ENCODE measurements at places on chromosomes 1 and 21.

DNA sequence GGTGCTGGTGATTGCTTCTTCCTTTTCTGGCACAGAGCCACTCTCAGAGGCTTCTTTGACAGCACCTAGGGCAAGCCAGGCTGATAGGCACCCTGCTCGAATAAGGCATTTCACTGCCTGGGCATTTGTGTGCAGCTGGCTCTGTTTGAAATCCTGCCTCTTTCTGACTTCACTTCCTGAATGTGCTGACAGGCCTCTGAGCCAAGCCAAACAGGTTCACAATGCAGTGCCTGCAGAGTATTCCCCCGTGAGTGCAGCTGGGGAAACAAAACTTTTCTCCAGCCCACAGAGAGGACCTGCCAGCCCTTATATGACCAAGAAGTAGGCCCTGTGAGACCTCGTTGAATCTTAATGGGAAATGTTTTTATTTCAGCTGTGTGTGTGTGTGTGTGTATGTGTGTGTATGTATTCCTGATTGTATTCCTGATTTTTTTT lies 10.4 kb downstream of the JUN start:
- peak; percentile 35 for DNase-seq

DNA sequence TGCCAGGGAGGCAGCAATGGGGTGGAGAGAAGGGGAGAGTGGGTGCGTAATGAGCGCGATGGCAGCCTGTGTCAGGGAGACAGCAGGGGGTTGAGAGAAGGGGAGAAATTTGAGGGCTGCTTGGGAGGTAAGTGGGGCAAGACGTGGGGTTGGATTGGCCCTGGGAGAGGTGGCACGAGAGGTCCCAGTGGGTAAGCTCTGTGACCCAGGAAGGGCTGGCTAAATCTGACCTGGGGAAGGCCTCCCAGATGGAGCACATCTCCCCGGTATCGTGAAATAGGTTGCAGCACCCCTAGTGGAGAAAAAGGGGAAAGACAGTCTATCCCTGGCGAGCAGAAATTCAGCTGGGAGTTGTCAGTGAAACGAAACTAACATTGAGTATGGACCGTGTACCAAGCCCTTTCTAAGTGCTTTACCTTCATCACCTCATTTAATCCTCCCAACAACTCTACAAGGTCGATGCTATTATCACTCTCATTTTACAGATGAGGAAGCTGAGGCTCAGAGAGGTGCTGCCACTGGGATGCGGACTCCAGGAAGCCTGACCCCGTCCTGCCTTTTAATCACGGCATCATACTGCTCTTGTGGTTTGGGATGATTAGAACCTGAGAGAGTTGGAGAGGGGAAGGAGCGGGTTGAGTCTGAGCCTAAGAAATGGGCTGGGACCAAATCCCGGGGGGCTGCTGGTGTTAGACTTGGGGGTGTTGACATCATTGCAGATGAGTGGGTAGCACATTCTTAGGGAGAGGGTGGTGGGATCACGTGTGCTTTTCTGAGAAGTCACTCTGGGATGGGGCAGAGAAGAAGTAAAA lies 56.6 kb upstream of the RPL11 start:
- DNase-seq: peak; percentile 69

DNA sequence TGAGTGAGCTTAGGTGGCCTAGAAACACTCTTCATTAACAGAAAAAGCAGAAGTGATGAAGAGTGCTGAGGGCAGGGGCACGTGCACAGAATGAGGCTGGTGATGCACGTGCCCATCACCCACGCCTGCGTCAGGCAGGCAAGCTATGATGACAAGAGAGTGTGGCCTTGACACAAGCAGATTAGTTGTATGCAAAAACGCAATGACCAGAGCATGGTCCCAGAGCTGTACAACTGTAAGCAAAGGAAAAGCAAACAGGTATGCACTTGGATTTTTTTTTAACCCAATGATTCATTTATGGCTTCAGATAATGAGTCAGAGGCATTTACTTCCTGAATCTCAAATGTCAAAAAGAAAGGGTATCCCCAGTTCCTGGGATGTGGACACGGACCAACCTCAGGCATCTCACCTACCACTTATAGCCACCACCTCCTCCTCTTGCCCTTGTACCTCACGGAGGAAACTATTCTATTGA lies 9.1 kb upstream of the TMEM61 start:
- no peak for DNase-seq

- DNase-seq: no peak
Measured at GRCh38 chr1:223125766-223126165, 17.3 kb downstream of the TLR5 start.

- no peak for DNase-seq
Measured at GRCh38 chr1:245788269-245788668, 633.5 kb downstream of the KIF26B start.

GRCh38 chr1:27567146-27567526 lies 36.8 kb downstream of the AHDC1 start:
- DNase-seq: no peak

GRCh38 chr1:61490924-61491323 lies 234.0 kb downstream of the TM2D1 start:
- no peak for DNase-seq

DNA sequence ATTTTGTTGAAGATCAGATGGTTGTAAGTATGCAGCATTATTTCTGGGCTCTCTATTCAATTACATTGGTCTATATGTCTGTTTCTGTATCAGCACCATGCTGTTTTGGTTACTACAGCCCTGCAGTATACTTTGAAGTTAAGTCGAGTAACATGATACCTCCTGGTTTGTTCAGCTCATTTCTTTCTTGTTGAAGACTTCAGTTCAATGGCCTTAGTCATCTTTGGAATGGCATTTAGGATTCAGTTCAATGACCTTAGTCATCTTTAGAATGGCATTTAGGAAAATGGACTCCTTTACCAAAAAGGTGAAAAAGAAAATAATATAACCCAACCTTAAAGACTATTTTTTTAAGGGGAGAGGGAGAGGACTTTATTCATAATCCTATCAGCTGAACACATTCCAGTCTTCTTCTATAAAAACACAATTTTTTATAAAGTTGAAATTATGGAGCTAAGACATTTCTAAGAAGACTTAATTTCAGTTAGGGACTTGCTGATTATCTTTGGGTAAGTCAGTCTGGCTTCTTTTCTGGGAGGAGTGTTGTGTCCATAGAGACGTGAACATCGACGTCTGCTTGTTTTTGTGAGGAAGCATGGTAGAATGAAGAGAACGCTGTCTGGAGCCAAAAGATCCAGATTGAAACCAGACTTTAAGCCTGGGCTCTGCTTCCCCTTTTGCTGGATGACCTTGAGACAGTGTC lies 48.3 kb downstream of the DDR2 start:
- DNase-seq: no peak

- no peak for DNase-seq
Measured at GRCh38 chr1:164510435-164510834, 48.5 kb upstream of the PBX1 start.

- no peak for DNase-seq
Measured at GRCh38 chr1:86596741-86597290, 49.9 kb downstream of the CLCA4 start.

- DNase-seq: no peak
Measured at GRCh38 chr1:160740133-160740688, 1.2 kb downstream of the SLAMF7 start.

DNA sequence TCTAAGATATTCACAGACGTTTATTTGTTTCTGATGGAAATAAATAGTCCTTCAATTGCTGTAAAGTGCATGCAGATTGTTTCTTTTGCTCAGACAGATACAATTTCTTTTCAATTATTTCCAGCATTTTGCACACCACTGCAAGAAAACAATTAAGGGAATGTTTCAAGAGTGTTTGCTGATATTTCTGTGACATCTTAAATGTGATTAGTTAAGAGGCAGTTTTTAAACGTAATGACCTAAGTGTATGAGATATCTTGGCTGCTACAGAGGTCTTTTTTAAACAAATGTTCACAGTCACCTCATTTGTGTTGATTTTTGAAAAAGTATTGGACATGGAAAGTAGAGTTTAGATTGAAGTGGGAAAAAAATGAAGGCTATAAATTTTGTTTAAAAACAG lies 262.3 kb upstream of the BRINP3 start:
- no peak for DNase-seq

DNA sequence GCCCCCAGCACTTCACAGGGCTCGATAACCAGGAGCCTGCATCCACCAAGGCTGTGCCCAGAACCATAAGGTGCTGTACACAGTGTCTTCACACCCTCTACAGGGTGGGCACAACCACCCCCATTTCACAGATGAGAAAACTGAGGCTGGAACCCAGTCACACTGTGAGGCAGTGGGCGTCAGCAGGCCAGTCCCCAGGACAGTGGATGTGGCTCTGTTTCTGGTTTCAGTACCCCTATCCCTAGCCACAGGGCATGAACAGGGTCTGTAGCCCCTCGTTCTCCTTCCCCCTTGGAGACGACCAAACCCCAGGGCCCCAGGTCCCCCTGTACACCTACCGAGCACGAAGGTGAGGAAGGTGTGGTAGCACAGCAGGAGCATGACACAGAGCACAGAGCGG lies 27.6 kb downstream of the TTC39A start:
- DNase-seq: no peak

- DNase-seq: no peak
Measured at GRCh38 chr1:32626176-32626575, 24.2 kb downstream of the ZBTB8OS start.

- peak; percentile 69 for DNase-seq
Measured at GRCh38 chr1:17335821-17336710, 28.1 kb downstream of the PADI4 start.

DNA sequence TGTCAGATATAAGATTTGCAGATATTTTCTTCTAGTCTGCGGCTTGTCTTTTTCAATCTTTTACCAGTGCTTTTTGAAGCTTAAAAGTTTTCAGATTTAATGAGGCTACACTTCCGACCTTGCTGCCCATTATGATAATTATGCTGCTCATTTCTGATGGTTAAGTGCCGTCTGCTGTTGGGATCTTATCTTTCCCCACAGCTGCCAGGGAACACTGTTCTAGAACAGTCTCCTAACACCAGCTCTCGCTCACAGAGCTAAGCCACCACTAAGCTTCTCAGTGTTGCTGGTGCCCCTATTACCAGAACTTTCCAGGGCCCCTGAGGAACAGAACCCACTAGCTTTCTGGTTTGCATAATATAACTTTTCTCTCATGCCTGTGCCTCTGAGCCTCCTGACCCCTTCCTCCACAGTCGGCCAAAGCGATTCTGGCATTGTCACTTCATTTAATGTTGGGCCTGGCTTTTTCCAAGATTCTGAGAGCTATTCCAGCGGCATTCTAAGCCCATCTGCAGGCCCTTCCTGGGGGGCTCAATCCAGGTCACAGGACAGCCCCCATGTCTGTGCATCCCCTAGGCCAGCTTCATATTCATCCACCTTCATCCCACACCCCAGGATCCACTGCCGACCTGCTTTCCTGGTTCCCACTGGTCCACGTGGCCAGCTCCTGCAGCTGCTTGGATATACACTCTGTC lies 237.0 kb downstream of the PTPRU start:
- DNase-seq: no peak

GRCh38 chr1:7528386-7529198 lies 242.5 kb upstream of the VAMP3 start:
- DNase-seq: no peak

DNA sequence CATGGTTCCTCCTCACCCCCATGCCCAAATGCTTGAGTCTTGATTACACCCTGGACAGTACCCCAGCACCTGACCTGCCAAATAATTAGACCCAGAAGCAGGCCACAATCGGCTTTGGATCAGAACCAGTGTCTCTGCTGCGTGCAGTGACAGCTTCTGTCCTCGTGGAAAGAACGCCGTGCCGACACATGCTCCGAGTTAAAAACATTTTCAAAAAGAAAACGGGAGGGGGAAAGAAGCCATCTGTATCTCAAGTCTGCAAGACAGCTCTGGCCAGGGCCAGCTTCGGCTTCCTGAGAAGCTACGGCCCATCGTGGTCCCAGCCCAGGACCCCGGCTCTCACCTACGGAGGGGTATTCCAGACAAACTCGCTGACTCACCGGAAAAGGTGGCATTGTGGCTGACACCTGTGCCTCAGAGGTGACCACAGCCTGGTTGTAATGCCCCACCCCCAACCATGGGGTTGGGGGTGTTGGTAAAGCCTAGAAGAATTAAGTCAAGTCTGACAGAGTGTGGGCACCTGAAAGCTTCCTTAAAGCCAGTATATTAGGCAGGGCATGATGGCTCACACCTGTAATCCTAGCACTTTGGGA lies 25.8 kb downstream of the SSBP3 start:
- no peak for DNase-seq

GRCh38 chr1:78408810-78409209 lies 82.0 kb upstream of the PTGFR start:
- no peak for DNase-seq

GRCh38 chr1:216461466-216461865 lies 38.2 kb upstream of the USH2A start:
- no peak for DNase-seq

- DNase-seq: no peak
Measured at GRCh38 chr1:216702170-216702569, 21.1 kb downstream of the ESRRG start.

DNA sequence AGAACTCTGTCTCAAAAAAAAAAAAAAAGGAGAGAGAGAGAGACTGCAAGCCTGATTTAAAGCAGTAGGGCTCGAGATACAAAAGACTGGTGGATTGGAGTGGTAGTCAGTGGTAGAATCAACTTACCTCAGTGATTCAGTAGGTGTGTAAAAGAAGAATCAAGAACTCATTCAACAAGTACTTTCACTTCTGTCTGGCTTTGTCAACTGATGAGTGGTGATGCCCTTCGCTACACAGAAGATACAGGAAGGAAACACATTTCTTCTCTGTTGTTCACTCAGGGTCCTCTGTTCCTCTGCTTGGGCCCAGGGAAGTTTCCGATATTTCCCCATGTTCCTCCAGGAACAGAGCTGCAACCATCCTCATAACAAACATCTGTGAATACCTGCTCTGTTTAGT lies 68.6 kb upstream of the COG2 start:
- DNase-seq: no peak

GRCh38 chr1:187883356-187883755 lies 1054.6 kb downstream of the PLA2G4A start:
- DNase-seq: no peak

- no peak for DNase-seq
Measured at GRCh38 chr1:29835874-29836273, 599.6 kb downstream of the PTPRU start.
